ENCODE measurements at places on chromosomes 7 and 10.

DNA sequence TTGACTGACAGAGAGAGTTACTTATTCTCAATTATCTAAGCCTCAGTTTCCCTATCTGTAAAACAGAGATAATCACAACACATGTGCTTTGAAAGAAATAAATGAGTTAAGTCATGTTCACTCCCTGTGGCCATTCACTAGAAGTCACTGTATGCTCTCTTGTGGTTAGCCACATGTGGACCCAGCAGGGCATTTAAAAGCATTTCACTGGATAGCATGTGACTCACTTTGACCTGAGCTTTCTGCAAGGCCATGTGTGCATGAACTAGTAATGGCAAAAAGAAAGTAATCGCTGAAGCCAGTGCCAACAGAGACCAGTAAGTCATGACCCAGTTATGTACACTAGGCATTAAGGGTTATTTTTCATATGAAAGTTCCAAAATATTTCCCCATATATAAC is 557.0 kb upstream of the IGFBP3 start:
- DNase-seq, result no peak

DNA sequence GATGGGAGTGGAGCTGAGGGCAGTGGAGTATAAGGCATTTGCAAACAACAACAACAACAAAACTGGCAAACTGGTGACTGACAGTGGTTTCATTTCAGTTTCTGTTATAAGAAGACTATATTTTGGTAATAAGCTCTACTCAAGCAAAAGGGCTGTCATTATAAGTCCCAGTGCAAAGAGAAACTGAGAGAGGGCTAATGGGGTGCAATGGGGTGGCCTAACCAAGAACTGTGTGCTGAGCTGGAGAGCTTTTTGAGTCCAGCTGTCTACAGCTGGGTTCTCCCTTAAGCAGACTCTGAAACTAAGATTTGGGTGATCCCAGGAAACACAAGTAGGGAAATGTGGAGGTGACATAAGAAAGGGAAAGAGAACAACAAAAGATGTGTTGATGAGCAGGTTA is 439.3 kb downstream of the ADRA2A start:
- DNase-seq, result no peak

- no peak for DNase-seq
Measured at GRCh38 chr10:64316416-64316815, 795.2 kb downstream of the REEP3 start.

DNA sequence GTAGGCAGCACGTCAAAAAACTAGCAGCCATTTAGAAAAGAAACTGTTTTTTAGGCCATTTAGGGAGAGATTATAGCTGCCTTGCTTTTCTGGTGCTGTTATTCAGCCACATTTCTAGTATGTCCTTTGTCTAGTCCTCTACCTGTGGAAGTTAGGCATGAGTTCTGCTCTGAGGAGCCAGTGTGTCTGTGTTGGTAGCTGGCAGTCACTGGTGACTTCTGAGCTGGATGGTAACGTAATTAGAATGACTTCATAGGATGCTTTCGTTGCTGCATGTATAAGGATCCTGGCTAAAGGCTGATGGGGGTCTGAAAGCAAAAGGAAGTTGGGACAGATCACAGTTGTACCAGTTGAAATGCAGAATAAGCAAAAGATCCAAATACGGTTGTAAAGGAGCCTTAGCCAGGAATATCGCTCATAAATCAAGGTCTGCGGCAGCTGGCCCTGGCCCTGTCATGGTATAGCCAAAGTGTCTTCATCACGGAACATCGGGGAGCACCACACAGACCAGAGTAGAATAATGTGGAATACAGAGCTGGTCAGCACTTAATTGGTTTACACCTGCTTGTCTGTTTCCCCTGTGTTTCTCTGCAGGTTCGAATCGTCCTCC is 226.7 kb downstream of the EXOC4 start:
- DNase-seq, result no peak

GRCh38 chr10:35217455-35217854 is 90.8 kb downstream of the CREM start:
- peak; percentile 39 for DNase-seq

GRCh38 chr7:26156451-26157420 is 4.7 kb downstream of the NFE2L3 start:
- DNase-seq, result no peak

GRCh38 chr10:126945351-126946030 is 40.3 kb downstream of the DOCK1 start:
- no peak for DNase-seq

- DNase-seq, result no peak
Measured at GRCh38 chr10:86693721-86694369, 25.5 kb downstream of the LDB3 start.

DNA sequence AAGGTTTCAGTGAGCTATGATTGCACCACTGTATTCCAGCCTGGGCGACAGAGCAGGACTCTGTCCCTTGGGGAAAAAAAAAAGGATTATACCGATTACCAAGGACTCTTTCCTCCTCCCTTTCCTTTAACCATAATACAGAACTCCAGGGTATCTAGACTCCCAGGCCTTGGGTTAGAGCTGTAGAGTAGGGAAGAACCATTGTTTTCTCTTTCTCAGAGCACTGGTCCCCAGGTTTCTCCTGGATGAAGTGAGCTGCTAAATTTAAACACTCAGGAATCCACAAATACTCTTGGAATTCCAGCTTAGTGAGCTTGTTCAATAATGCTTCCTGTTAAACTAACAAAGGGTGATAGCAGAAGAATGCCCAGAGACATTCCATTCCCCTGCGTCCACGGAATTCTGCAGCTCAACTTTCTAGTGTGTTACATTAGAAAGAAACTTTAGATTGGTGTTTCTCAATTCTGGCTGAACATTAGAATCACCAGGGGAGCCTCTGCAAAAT is 14.6 kb upstream of the RPEL1 start:
- no peak for DNase-seq

DNA sequence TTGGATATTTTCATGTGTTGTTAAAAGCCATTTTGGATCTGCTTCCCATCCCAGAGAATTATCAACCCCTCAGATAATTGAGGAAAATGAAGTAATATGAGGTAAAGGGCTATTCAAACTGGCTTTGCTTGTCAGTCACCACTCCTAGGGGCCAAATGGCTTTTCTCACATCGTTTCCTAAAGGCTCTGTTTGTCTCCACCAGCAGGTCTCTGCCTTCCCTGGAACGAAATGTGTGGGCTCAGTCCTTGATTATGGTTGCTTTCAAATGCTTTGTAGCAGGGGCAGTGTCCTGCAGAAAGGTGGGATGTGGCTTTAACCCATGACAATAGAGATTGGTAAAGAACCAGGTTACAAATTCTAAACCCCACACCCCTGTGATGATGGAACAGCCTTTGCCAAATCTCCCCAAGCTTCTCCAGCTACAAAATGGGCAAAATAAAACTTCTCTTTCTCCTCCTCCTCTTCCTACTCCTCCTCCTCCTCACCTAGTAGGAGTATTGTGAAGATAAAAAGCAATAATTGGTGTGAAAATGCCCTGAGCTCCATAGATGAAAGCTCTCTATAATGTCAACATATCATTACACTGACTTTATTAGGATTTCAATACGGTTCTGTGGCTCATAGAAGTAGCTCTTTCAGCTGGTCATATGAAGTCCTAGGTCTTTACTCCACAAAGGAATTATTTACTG is 127.6 kb downstream of the CHN2 start:
- DNase-seq, result peak; percentile 76
